ENCODE measurements at places on chromosomes 3 and 15.
A peak's percentile ranks its signal among the peaks of the same experiment; 100 is the strongest.

DNA sequence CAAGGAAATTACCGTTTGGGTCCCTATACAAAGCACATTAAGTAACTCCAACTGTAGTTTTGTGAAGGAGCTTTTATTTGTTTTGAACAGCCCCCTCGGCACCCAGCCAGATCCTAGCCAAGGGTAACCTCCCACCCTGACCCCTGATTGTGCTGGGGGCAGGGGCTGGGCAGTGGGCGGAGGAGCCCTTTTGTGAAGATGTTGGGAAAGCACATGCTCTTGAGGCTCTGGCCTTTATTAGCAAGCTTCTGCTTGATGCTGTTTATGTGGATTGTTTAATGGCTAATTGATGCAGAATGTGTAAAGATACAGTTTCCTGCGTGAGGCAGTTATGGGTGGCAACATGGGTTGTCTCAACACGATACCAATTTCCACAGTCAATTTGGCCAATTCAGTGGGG is 136.5 kb downstream of the MAP2K5 start:
- DNase-seq: no peak

DNA sequence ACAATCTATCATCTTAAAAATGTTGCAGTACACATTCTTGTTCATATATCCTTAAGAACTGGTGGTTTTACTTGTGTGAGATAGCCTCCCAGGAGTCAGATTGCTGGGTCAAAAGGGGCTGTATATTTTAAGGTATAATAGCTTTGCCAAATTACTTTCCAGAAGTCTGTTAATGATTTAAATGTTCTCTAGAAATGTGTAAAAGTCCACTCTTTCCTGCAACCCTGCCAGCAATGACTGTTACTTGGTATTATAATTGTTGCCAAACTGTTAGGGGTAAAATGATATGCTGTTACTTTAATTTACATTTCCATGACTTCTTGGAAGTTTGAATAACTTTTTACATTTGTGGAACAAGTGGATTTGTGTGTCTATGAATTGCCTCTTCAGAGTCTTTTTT is 170.8 kb downstream of the SLC9A9 start:
- no peak for DNase-seq

GRCh38 chr3:22176911-22177310 is 425.9 kb upstream of the ZNF385D start:
- DNase-seq: no peak

- DNase-seq: no peak
Measured at GRCh38 chr15:29437888-29438702, 168.5 kb upstream of the NSMCE3 start.

DNA sequence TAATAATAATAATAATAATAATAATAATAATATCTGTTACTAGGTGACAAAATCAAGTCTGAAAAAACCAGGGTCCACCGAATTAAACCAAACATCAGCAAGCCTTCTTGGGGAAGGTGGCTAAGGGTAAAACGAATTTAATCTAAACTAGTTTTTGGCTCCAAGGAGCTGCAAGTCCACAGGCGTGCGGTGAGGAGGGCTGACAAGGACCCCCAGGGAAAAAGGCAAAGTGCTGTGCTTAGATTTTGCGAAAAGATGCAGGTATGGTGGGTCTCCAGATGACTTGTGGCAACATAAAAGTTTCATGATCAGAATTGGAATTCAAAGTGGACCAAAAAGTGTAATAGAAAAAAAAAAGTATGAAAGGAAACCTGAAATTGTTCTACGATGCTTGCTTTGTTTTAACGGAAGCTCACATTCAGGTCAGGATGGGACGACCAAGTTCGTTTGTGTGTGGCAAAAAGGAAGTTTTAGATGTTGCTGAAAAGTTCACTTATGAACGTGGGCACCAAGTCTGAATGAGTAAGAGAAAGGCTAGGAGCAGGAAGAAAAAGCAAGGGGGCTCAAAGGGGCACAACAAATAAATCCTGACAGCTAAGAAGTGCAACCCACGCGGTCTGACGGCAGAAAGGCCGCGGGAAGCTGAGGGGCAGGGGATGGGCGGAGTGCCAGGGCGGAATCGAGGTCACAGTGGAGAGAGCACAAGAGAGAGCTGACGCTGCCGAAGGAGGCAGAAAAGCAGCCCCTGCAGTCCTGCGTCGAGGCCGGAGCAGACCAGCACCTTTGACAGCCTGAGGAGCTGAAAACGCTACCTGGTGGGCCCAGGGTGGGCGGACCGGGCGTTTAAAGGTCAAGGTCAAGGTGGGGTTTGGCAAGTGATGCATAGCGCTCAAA is 1.1 kb downstream of the WDR82 start:
- DNase-seq: peak; percentile 54

DNA sequence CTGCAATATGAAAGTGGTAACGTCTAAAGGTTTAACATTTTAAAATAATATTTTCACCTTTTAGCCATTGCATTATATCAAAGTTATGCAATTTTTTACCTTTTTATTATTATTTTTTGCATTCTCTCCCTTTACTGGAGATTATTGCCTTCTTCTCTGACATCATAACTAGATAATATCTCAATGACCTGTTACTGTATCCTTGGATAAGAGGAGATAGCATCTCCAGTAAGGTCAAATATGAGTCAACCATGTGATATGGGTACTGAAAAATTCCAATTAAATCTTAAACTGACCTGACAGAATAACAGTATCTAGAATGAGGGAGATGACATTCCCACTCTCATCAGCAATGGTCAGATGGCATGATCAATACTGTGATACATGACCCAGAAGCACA is 108.3 kb downstream of the ZBTB20 start:
- no peak for DNase-seq

DNA sequence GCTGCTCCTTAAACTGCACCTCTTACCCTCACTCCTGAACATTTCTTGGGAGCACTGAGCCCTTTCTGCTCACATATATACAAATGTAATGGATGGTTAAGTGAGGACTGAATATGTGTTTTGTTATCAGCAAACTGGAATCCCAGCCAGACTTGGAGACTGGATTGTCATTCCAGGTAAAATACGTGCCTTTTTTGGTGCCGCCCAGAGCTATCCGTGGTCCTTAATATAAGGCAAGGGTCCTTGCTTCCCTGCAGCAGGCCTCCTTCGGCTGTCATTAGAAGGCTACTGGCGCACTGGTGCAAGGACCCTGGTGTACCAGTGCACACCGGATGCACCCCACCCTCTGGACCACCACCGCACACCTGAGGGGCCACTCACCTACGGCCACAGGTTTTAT is 1.1 kb upstream of the GABRB3 start:
- DNase-seq: no peak

DNA sequence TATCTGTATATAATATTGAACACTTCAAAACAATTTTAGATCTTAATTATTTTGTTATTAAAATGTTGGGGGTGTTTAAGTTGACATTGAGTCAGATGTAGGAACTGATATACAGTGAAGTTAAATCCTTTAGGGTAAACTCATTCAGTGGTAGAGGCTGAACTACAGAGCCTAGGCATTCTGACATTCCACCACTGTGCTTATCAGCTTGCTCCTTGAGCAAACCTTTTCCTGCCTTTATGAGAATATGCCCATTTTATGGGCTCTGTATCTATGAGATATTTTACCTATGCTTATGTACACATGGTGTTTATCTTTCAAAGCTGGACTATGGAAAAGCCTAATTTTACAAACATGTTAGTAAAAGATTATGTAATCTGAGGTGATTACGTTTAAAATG is 407.5 kb downstream of the ZBTB20 start:
- DNase-seq: no peak

DNA sequence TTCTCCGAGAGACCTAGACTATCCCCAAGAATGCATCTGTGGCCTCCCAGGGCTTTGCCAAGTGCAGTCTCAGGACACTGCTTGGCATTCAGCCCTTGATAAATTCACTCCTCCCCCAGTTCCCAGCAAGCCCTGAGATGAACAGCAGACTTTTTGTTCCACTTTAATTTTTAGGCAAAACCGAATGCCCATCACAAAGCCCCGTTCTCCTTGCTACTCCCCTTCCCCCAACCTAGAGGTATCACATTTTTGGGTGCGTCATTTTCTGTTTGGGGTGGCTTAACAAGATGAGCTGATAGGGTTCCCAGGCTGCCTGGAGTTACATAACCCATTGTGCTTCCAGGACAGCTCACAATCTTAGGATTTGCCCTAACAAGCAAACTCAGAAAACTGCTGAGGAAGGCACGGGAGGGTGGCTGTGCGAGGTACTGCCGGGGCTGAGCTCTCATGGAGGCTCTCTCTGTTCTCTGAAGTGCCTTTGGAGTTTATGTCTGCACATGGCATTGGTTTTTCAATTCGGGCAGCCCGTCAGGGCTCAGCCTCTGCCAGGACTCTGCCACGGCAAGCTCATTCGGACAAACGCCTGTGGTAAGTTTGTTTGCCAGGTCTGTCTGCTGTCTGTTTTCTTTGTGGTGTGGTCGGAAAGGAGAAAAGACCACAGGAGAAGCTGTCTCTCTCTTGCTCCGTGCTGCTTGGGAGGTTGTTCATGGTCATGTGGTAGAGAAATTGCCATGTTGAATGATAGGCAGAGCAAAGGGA is at the start of gene TRAK1:
TRAK1 (plus strand) TSS at position 385 of the 759 bp plus-strand sequence; CDS start at position 498, 113 bp downstream.
- peak; percentile 47 for DNase-seq

- DNase-seq: no peak
Measured at GRCh38 chr3:191721390-191721861, 260.5 kb downstream of the PYDC2 start.

DNA sequence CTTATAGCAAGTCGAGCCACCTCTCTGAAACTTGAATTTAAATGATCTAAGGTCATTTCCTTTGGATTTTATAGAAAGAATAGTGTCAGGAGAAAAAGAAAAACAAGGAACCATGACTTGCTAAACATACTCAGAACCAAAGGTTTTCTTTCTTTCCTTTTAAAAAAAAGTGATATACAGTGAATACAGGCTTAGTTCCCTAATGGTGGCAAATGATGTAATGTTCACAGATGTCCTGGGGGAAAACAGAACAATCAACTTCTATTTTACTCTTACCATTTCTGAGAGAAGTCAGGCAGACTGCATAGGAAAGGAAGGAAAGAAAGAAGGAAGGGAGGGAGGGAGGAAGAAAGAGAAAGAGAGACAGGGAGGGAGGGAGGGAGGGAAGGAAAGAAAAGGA is 56.5 kb downstream of the ST6GAL1 start:
- no peak for DNase-seq

- DNase-seq: no peak
Measured at GRCh38 chr3:27138005-27138404, 231.2 kb downstream of the NEK10 start.

- DNase-seq: no peak
Measured at GRCh38 chr15:65732698-65733097, 59.4 kb downstream of the DENND4A start.

DNA sequence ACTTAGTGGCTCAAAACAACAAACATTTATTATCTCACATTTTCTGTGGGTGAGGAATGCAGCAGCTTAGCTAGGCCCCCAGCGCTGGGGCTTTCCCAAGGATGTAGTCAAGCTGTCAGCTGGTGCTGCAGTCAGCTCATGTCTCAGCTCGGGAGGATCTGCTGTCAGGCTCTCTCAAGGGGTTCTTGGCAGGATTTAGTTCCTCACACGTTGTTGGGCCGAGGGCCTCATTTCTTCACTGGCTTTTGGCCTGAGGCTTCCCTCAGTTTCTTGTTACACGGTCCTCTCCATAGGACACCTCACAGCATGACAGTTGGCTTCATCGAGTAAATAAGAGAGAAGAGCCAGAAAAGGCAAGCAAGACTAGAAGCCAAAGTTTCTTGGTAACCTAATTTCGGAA is 13.7 kb upstream of the U2SURP start:
- DNase-seq: no peak

GRCh38 chr3:24261521-24261920 is 233.1 kb downstream of the THRB start:
- no peak for DNase-seq

DNA sequence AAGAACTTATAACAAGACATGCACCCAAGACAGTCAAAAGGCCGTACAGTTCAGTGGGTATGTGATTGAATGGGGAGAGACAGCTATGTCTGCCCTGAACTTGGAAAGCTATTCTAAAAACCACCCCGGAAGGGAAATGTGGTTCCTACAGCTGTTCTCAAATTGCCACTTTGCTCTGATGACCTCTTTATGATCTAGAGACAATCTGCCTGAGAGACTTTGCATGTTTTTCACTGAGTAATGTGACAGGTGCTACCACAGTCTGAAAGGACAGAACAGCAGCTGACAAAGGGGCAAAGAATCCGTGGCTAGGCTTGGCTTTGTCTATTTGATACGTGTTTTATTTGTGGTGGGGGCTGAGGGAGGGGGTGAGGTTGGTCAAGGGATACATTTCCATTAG is 148.3 kb upstream of the NPHP3 start:
- no peak for DNase-seq

GRCh38 chr3:129318921-129319320 is 40.3 kb downstream of the HMCES start:
- DNase-seq: no peak

- DNase-seq: no peak
Measured at GRCh38 chr3:55161231-55161630, 233.4 kb upstream of the LRTM1 start.

DNA sequence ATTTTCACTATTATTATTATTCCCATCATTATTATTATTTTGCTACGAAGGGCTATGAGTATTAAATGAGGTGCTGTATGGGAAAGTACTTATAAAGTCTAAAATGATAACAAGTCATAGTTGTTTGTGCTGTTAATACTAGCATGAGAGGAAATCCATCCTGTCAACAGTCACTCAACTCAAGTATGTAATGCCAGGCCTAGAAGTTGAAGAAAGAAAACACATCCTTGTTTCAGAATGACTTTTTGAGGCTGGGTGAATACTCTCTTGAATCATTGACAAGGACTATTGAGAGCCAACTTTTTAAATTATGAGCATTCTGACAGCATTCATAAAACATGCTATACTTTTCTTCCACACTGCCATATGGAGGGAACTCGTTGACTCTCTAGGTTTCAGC is 60.9 kb upstream of the ATP13A5 start:
- no peak for DNase-seq

DNA sequence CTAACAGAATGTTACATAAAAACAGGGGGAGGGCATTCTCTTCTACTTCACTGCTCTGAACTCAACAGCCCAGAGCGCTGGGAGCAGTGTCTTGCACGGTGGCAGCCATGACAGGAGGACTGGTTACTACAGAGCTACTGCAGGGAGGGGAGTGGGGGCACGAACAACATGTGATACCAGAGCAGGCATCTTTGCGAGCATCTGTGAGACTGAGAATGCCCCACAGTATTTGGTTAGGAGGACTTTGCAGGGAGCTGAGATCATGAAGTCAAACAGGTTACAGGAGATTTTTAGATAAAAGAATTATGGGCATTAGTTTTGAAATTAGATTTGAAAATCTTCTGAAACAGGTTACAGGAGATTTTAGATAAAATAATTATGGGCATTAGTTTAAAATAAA is 58.8 kb upstream of the GOLGA8B start:
- no peak for DNase-seq

DNA sequence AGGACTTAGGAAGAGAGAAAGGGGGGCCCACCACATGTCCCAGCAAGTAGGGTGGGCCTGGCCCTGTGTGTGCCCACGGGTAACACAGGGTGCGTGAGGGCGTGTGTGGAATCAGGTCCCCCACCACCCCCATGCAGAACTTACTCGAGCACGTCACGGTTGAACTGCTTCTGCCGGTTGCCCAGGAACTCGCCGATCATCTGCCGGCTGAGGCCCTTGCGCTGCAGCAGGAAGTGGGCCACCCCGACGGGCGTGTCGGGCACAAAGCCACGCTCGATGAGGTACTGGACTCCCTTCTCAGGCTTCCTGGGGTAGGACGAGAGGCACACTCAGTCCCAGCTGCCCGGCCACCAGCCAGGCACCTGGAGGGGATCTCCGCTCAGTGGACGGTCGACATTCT is 83.1 kb upstream of the RPL32 start:
- DNase-seq: no peak

GRCh38 chr3:8984081-8984480 is 20.8 kb upstream of the RAD18 start:
- DNase-seq: no peak
